ENCODE measurements at places on chromosomes 13 and 19.

- DNase-seq: no peak
These were observed 473 bp upstream of the CERS1 start for GRCh38 chr19:18896421-18896841.

GRCh38 chr19:50510700-50511068 lies 307 bp downstream of the JOSD2 start:
- no peak for DNase-seq

GRCh38 chr13:97761796-97762540 lies 191.5 kb upstream of the IPO5 start:
- no peak for DNase-seq

- DNase-seq: no peak
These were observed 177.2 kb downstream of the STK24 start for GRCh38 chr13:98399756-98400155.

- DNase-seq: no peak
These were observed 1556.2 kb downstream of the SLITRK5 start for GRCh38 chr13:89227356-89227755.

- no peak for DNase-seq
These were observed 41.6 kb upstream of the MTUS2 start for GRCh38 chr13:28778308-28779215.

GRCh38 chr13:24071423-24072075 lies 89.0 kb upstream of the SPATA13 start:
- no peak for DNase-seq

- DNase-seq: no peak
These were observed 2673.8 kb downstream of the PCDH9 start for GRCh38 chr13:64556376-64556775.

GRCh38 chr13:79794931-79795330 lies 314.0 kb downstream of the NDFIP2 start:
- no peak for DNase-seq

- DNase-seq: no peak
These were observed 13.0 kb downstream of the PROZ start for GRCh38 chr13:113171250-113172125.

GRCh38 chr19:36032251-36033104 lies at the start of gene CLIP3:
CLIP3 (minus strand) TSS chr19:36032873; CDS start chr19:36032357, 516 bp downstream.
- peak; percentile 41 for DNase-seq

DNA sequence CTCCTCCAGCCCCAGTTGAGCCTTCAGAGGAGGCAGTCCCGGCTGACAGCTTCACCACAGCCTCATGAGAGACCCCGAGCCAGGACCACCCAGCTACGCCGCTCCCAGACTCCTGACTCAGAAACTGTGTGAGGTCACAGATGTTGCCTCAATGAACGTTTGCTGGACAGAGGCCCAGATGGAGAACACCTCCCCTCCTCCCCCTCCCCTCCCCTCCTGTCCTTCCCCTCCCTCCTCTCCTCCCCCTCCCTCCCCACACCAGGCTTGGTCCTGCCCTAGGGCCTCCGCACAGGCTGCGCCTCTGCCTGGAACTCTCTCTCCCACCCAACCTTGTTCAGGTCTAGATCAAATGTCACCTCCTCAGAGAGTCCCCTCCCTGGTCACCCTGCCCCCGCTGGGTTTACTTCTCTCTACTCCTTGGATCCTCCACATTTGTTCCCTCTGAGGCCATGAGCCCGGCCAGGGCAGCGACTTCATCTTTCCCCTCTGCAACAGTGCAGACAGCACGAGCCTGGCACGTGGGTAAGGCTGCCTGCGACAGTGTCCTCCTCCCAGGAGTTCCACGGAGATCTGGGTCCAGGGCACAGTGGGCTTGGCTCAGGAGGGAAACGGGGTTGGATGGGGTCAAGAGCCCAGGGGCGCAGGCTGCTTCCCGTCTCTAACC lies 17.4 kb downstream of the PIP5K1C start:
- no peak for DNase-seq

- DNase-seq: no peak
These were observed 68.4 kb upstream of the SPATA13 start for GRCh38 chr13:24092108-24092507.

DNA sequence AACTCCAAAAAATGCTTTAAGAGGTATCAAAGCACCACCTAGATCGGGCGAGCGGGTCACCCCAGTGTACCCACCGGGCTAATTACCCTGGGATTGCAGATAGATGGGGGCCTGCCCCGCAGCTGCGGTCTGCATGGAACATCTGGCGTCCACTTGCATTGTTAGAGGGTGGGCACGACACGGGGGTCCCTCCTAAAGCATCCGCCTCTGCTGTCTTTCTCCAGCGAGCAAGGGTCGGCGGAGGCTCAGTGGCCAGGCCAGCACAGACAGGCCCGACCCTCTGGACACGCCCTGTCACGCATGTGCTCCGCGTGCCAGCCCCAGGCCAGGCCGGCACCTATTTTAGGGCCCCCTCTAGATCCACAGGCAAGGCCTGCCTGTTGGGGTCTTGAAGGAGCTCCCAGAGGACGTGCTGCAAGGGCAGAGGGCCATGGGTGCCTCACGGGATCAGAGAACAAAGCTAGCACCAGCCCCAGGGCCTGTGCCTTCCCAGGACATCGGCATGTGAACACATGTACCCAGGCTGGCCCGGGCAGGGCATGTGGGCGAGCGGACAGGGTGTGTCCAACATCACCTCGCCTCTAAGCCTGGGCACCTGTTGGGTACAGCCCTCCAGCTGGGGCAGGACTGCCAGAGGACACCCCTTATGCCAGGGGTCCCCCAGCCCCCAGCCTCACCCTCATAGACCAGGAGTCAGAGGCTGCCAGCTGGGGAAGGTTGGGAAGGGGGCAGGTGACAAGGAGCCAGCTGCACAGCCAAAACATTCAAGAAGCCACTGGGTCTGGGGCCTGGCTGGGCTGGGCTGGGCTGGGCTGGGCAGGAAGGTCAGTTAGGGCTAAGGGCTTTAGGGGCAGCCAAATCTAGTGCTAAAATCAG lies 35.6 kb upstream of the NANOS3 start:
- DNase-seq: peak; percentile 75

All from CD4-positive, alpha-beta T cell treated with Interleukin-10 for 1 hour (primary cell).